Dermis blood vessel endothelial cell (primary cell): ENCODE measurements at places on chromosomes 3 and 15.

DNA sequence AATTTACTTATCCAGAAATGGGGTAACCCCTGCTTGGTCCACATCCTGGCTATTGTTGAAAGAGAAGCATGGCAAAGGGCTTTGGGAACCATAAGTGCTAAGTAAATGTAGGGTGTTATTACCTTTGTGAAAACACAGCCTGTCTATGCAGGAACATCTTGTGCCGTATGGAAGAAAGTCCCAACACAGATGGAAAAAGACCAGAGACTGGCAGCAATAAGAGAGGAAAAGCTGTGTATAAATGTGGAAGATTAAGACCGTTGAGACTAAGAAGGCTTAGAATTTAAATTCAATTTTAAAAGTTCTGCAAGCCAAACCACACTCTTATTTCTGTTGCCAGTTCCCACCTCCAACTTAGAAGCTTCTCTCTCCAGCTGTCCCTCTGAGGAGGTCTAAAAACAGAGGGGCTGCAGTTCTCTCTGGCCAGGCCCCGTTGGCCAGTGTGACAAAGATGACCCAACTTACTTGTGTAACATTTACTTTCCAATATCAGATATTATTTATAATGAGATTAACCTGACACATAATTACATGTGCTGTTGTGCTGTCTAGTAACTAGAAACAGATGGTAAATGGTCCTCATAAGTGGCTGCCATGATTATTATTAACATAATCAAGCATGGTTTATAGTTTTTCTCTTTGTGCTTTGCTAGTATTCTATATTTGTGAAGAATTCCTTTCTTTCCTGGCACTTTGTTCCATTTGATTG is 7.0 kb downstream of the MINDY4B start:
- DNase-seq = no peak

DNA sequence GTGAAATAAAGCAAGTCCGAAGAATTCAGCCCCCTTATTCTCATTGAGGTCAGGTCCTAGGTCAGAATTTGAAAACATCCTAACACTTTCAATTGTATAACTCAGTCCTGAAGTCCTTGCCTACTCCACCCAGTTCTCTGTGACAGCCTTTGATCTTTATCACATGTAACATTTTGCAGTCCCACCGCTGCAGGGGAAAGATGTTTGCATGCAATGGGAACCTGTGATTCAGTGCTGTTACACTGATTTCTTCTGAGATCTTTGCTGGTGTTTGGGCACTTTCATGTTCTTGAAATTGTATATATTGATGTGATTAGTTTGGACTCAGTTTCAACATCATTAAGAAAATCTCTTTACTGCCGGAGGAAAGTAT is 18.0 kb upstream of the SECISBP2L start:
- no peak for DNase-seq

DNA sequence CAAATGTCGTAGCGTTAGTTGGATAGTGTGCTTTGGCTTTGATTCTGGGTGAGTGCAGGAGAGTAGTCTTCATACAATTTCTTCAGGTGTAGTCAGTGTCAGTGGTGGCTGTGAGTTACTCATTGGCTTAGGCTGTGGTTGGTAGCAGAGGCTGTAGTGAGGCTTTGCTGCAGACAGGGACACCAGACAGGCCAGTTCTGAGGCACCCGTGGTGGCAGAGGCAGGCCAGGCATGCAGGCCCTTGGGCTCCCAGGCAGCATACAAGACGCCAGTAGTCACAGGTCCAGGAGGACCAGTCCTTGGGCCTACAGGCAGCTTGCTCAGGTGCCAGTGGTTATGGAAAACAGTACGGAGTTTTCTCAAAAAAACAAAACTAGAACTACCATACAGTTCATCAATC is 61.3 kb downstream of the DMXL2 start:
- no peak for DNase-seq

DNA sequence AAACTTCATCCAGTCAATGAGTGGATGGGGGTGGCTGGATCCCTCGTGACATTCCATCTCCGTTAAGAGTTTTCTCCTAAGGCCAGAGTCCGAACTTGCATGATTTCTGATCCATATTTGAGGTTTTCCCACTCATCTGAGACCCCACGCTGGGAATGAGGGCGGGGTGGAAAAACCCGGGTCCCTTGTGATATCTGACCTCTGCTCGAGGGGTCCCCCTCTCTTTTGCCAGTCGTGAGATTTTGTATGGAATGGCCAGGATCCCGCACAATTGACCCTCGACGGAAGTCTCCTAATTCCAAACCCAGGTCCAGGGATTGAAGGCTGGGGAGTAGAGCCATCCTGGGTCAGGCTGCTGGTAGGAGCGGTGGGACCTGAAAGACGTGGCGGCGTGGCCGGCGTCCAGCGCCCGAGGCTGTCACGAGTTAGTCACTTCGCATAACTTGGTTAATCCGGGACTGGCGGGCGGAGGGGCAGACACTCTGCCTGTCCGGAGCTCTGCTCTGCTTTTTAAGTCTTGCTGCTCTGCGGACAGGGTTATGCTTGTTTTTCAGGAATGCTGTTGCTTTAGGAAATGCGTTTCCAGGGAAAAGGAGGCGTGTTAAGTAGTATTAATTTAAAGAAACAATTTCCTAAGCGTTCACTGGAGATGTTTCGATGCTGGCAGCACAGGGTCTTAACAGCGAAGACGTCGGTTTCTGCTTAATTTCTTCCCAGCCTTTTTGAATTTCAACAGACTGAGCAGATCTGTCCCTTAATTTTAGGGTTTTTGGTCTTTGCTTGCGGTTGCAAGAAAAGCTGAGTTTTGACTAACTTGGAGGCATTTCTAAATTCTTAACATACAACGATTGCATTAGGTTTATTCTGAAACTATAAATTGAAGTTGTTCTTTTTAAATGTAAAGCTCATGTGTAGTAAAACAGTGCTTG is 69.7 kb upstream of the LRRFIP2 start:
- DNase-seq = peak; percentile 82

DNA sequence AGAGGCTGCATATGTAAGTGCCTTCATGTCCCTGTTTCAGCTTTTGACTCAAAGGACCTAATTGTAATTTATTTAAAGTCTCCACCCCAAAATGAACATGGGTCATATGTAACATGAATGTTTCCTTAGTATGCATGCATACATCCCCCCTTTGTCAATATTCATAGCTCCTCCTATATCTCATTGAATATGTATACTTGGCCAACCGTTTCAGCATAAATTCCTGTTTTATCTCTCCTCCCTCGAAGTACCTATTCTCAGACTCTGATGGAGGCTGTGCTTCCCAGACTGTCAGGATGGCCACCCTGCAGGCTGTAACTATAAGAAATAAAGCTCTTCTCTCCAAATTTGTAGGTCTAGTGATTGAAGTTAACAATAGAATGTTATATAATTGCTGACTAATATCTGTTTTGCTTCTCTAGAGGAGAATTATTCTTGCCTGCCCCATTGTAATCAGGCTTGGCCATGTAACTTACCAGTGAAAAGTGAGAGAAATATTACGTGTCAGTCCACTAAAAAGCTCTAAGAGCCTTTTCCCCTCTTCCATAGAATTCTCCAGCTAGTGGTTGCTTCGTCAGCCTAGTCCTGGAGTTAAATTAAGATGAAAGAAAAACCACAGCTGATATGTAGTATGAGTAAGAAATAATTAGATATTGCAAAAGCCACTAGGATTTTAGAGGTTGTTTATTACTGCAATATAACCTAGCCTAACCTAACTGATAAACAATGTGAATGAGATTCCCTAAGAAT is 245.1 kb downstream of the ZNF385D start:
- no peak for DNase-seq

- DNase-seq = peak; percentile 73
Observed at GRCh38 chr15:90035095-90035839, 34.1 kb downstream of the ZNF710 start.

- DNase-seq = no peak
Observed at GRCh38 chr3:112744106-112744505, 102.6 kb downstream of the CD200R1L start.

- DNase-seq = no peak
Observed at GRCh38 chr3:129233538-129233937, 15.9 kb upstream of the COPG1 start.

DNA sequence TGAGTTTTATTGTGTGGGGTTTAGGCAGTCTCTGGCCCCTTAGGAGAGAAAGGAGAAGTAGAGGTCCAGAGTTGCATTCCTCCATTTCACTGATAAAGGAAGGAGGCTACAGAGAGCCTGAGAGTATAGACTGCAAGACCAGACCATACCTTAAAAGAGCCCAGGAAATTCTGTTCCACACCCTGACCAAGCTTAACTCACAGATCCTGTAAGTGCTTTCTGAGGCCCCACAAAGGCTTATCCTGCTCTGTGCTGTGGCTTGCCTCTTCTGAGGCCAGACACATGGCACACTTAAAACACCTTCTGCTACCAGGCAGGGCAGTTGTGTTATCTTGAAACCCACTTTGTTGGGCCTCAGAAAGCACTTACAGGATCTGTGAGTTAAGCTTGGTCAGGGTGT is 39.2 kb upstream of the LEKR1 start:
- no peak for DNase-seq

DNA sequence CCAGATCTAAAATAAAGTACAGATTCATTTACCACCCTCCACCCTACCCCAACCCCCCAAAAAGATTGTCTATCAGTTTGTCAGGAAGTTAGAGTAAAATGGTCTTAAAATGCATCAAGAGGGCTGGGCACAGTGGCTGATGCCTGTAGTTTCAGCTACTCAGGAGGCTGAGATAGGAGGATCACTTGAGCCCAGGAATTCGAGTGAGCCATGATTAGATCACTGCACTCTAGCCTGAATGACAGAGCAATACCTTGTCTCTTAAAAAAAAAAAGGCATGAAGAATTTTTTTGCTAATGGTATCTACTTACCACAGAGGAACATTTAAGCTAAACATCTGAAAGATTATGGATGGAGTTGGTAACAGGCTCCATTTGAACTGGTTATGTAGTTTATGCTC is 71.0 kb downstream of the RBM6 start:
- no peak for DNase-seq
